ENCODE measurements at places on chromosomes 2 and 18.

DNA sequence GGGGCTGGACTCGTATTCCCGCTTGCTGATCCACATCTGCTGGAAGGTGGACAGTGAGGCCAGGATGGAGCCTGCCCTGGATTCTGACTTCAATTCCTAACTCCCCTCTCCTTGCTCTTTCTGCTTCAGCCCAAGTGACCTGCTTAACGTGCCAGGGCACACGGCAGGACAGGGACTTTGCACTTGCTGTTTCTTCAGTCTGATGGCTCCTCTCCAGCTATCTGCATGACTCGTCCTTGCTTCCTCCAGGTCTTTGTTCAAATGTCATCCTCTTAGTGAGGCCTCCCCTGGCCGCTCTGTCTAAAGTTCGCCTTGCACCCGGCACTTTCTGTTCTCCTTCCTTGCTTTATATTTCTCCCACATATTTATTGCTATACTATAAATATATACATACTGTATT is 357.6 kb downstream of the MTX2 start:
- no peak for DNase-seq

- DNase-seq = no peak
These were observed 868 bp upstream of the PKDCC start for GRCh38 chr2:42046819-42047487.

DNA sequence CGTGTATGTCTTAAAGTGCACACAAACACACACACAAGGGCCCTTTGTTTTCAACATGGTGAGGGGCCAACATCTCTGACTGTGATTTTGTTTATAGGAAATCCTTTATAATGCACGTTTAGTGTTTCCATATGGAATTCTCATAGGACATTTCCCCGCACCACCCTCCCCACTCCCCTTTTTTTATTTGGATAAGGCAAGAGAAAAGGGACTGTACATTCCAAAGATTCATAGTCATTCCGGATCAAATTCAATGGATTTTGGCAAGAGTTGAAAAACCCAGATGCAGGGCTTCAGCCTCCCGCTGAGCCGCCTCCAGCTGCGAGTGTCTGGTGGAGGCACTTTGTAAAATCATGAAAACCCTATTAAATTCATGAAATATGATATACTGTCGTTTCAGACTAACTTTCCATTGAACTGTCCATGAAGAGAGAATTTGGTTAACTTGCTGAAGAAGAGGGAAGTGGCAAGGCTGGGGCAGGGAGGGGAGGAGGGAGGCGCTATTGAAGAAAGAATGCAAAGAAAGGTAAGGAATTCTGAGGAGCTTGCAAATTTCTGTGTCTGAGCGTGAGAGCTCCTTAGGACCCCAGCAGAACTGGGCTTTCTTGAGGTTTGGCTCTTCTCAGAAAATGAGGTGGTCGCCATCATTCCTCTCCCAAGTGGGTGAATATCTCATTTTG is 25.8 kb upstream of the SLC14A2 start:
- no peak for DNase-seq

DNA sequence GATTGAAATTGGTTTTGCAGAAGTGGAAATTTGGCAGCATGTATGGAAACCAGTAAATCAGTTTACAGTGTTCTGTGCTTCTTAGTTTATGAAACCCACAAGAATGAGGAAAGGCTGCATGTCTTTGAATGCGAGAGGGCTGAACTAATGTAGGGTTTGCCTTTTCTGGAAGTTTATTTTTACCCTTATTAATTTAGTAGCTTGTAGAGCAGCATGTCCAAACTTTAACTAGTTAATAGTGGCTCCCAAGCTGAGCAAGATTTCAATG is 50.4 kb downstream of the LDLRAD4 start:
- DNase-seq = no peak

GRCh38 chr2:123696021-123696420 is 329.1 kb upstream of the CNTNAP5 start:
- DNase-seq = no peak

- DNase-seq = no peak
These were observed 61.7 kb downstream of the STK39 start for GRCh38 chr2:168185583-168186274.

DNA sequence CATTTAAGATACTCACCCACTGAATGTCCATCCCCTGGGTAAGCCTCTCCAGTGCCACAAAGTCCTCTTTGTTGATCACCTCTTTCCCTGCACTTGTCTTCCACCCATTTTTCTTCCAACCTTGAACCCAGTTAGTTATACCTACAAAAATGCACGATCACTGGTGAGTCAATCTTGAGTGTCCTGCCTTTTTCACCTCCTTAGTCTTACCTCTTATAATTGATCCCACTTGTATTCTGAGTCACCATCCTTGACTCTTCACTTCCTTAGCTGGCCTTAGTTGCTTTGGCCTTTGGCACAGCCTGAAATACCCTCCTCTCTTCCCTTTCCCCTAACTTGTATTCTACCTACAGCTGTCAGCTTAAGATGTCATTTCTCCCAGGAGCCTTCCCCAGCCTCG is 10.2 kb downstream of the RNASEH1 start:
- no peak for DNase-seq

DNA sequence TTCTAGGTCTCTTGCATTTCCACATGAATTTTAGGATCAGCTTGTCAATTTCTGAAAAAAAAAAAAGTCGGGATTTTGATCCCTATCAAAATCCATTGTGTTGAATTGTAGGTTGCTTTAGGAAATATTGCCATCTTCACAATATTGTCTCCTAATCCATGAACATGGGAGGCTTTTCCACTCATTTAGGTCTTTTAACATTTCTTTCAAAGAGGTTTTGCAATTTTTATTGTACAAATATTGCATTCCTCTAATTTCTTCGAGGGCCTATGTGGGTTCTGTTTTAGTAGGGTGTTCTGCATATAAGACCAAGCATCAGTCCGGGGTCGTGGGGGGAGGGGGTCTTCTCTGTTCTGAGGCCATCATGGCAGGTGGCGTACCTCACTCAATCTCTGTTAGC is 725 bp upstream of the LAMA3 start:
- no peak for DNase-seq

GRCh38 chr2:158191076-158191895 is 89.6 kb downstream of the UPP2 start:
- peak; percentile 1 for DNase-seq

DNA sequence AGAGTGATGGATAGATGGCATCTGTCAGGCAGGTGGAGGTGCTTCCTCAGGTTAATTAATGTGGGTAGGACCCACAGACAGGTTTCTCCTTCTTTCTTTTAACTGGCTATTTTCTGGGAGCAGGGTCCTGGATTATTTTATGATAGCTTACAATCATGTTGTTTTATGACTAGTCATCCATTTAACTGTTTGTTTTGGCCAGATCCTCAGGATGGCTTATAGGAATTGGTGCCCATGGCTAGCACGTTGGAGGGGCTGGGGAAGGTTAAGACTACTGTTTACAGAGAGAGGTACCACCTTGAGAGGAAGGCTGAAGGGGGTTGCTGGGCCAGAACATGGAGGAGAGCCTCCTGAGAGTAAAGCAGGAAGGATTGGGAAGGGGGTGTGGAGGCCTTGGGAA is 78.0 kb upstream of the MGAT5 start:
- no peak for DNase-seq

DNA sequence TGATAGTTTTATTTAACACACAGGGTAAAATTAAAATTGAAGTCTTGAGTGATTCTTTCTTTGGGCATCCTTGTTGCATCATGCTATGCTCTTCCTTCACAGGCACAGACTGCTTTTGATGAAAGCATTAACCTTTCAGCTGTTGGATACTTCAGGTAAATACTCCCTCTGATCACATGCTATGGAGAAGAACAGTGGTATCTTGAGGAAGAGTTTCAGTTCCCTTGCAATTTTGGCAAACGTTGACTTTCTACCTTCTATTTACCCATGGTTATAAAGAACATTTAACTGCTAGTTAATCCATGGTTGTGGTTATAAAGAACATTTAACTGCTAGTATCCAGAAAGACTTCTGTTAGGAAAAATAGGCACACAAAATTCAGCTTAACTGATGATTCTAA is 75.7 kb downstream of the AOX1 start:
- DNase-seq = no peak

- no peak for DNase-seq
These were observed 57.8 kb upstream of the RGPD5 start for GRCh38 chr2:109736177-109736827.

DNA sequence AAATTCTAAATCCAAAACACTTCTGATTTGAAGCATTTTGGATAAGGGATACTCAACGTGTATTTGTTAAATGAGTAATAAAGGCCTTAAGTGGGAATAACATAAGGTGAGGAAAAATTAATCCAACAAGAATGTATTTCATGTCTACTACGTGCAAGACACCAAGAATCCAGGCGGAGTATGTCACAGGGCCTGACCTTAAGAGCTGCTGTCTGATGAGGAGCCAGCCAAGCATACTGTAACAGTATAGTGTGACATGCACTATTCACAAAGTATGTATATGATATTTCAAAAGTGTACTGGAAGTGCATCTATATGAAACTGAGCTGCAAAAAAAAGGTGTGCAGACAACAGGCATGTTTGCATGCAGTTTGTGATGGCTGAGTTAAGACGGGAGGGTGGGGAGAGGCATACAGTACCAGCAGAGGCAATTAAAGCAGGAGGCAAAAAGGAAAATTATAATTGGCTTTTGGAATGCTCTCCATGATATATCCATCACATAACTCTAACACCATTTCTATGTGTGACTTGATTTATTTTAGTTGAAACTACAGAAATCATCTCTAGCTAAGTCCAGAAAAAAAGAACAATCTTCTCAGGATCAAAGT is 18.2 kb downstream of the IWS1 start:
- no peak for DNase-seq

Data from stimulated activated CD8-positive, alpha-beta memory T cell treated with anti-CD3 and anti-CD28 coated beads, Interleukin-15, amount 100 ng/mL, for 4 hours (primary cell).